ENCODE measurements at places on chromosomes 3 and 15. TPM values are rescaled to one million over a fixed set of nuclear protein-coding genes. Genes with fewer than 3 reads are reported as not detected.

- no peak for DNase-seq
These were observed 138.4 kb upstream of the LRRC3B start for GRCh38 chr3:26484140-26484539.

- DNase-seq, result no peak
These were observed 144.8 kb upstream of the BHLHE40 start for GRCh38 chr3:4834403-4834866.

GRCh38 chr15:78915341-78916087, 29.3 kb downstream of the CTSH start:
- DNase-seq, result no peak

DNA sequence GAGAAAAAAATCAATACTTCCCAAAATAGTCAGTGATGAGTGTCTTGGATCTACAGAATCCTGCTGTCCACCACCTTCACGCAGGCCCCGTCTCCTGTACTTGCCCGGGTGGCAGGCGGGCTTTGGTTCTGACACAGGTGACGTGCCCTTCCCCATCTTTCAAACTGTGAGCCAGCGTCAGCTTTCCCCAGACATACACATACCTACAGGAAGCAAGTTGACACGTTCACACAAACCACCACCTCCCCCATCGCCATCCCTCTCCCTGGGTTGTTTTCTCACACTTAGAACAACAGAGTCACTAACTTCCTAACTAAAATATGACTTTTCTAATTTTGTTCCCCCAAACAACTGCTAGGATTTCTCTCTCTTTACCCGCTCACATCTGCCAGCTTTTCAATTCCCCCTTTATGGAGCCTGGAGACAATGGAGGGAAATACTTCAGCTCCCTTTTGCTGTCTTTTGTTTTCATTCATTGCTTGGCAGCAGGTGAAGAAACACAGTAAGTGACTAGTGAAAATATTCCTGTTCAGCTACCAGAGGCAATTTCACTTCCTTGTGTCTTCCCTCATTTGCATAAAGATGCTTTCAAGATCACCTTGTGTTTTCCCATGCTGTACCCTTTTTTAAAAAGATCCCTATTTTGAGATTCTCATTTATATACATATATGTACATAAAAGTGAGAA, 248.3 kb downstream of the SLCO3A1 start:
- no peak for DNase-seq

DNA sequence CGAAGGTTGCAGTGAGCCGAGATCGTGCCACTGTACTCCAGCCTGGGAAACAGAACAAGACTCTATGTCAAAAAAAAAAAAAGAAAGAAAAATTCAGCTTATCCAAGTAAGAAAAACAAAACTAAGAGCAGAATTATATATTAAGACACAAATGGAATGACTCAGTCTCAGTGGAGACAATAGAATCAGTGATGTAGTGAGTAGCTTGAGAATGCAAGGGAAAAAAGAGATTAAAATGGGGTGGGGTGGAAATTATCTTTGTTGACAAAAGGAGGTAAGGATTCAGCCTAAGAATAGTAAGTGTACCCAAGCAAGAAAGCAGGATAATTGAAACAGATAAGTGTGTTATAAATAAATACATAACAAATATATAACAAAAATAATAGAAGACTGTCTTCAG, 70.7 kb downstream of the BLM start:
- no peak for DNase-seq

DNA sequence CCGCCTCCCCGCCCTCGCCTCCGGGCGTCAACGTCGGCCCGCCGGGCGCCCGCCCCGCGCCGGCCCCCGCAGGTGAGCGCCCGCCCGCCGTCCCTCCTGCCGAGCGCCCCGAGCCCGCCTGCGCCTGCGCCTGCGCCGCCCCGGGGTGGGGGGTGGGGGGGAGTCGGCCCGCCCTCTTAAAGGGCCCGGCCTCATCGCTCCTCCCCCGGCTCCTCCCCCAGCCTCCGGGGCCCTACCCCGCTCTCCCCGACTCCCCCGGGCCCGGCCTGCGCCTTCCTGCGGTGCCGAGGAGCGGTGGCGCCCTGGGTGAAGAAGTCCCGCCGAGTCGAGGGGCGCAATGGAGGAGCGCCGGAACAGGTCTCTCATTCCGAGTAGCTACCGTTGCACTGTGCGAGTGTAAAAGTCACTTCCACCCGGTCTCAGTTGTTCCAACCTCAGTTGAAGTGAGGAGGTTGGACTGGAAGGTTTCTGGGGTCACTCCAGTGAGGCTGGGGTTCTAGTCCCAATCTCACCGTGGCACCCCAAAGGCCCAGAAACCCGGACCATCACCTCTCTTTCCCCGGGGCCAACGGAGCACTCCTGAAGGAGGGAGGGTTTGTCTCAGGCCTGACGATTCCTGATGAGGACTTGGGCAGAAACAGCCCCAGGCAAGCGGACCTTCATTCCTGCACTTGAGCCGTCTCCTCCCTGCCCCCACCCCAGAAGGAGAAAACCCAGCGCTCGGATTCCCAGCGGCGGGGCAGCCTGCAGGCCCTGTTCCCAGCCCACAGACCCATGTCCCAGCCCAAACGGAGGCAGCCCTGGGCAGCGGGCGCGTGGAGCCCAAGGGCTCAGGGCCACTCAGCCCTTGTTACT, 1.5 kb upstream of the TNK2 start:
- DNase-seq, result peak; percentile 90

GRCh38 chr3:36909666-36910065, 35.2 kb downstream of the TRANK1 start:
- no peak for DNase-seq

GRCh38 chr3:140244893-140245292, 309.9 kb downstream of the CLSTN2 start:
- no peak for DNase-seq

DNA sequence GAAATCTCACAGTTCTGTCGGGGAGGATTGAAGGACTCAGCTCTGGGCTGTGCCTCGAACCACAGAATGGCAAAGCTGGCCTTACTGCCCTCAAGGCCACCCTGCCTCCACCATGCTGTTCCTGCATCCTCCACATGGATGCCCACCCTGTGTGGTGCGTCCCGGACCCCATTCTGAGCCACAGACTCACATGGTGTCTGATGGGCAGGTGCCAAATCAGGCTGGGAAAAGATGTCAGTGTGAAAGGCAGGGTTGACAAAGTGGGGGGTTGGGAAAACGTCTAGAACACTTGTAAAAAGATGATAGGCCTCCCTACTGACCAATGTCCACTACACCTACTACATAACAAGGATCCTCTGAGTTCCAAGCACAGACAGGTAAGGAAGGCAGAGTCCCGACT, 49.4 kb downstream of the TM2D3 start:
- no peak for DNase-seq

DNA sequence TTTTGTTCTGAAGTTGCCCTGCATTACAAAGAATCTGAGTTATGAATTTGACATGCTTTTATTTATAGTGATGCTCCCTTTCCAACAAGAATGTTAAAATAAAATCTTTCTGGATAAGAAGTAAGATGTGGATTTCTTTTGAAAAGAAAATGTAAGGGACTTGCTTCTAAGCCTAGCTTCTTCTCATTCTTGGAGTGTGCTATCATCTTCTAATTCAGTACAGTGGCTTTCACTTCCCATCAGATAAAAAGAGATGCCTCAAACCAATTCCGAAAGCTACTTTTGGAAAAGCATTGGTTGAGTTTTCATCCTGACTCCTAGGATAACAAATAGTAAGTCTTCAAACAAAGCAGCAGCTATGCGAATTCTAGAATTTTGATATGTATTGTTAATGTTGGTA, 197.0 kb upstream of the ZPLD1 start:
- no peak for DNase-seq

DNA sequence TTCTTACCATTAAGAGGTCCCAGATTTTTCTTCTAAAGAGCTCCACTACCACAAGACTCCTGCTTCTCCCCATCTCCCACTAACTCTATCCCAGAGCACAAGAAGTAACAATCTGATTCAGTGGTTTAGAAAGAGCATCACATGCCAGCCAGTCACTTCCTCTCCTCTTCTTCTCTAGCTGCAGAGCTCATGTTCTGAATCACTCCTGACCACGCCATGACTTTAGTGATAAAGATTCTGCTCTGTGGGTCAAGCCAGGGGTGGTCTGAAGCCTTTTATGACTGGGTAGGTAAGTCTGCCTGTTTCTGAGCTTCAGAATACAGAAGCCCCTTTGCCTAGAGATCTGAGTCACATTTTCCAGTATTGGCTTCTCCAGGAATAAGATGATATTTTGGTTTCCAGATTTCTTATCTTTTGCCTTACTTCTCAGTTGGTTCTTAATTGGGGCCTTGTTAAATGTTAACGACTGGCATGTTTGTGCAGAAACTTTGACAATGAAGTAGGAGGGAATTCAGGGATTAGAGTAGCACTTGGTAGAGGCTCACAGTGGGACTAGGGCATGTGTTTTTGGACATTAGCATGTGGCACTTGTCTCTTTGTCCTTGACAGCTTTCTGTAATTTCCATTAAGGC, 27.6 kb upstream of the ADAMTSL3 start:
- DNase-seq, result no peak

DNA sequence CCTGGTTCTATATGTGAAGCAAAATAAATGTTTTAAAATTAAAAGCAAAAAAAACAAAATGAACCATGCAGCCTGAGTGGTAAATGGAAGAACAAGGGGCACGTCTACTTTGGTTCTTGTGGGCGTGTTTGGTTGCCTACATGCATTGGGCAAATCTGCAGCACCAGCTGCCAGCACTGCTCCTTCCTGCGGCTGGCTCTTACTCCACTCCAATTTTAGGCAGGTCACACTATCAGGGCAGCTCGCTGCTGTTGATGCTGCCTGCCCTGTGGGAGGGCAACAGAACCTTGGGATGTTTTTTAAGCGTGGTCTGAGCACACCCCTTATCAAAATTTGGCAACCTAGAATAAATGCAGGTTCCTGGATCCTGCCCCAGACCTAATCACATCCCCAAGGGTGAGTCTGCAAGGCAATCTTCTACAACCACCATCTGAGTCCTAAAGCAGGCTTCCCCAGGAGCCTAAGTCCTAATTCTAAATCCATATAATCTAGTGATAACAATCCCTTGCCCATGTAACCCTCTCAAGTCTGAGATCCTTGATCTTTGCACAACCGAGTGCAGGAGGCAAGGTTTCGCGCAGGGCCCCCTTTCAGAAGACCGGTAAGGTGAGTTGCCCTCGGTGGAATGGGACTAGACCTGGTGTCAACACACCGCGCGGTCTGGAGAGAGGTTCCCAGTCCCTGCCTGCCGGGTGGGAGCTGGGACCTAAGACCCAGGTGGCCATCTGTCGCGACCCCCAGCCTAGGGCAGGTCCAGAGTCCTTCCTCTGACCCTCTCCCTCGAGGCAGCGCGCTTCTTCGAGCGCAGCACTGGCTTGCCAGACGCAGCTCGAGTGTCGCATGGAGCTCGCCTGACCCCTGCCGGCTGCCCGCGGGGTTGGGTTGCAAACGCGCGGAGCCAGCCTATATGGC, 15.9 kb downstream of the IVD start:
- peak; percentile 81 for DNase-seq

DNA sequence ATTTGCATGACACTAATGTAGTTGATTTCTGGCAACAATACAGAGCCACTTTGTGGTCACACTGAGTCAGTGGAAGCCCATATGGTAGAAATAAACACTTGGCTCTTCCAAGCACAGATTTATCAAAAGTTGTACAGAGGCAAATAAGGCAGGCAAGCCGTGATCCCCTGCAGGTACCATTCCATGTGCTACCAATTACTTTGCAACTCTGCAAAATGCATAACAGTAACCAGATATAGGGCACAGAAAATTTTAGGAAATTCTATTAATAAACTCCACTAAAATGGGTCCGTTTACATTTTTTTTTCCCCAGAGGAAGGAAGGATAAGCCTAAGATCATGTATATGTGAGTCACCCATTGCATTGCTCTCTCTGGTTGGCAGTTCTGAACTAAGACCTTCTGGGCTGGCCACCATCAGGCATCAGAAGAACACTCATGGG, 103.1 kb upstream of the PTX3 start:
- no peak for DNase-seq

DNA sequence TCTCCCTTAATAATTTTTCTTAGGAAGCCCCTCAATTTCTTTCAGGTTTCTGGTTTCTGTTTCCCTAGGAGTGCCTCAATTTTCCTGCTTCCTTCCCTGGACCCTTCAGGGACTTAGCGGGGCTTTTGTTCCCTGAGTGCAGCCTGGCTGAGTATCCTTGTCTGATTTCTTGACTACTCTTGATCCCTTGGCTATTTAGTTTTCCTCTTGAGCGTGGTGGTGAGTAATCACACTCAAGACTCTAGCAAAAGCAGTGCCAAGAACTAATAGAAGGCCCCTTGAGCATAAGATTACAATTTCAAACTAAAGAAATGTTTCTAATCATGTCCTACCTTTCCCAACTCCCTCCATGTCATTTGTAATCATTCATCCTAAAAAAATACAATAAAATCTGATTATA, 94.3 kb upstream of the C3orf80 start:
- DNase-seq, result no peak

DNA sequence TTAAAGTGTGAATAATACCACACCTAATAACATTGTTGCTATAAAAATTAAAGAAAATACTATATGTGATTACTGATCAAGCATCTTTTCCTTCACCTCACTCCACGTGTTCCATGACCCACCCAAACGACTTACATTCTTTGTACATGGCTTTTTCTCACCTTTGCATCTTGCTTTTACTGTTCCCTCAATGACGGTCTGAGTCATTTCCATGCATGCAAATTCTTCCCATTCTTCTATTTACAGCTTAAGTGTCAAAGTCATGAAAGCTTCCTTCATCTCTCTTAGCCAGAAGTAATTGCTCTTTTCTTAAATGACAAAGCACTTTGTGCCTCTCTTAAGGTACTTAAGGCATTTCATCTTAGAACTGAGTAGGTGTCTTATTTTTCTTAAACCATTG, 64.0 kb downstream of the GREM1 start:
- no peak for DNase-seq

KNL1 gene
- not detected for total RNA-seq

CXCR6 gene
- total RNA-seq, result 2.1 TPM

KCNMB3 gene
- total RNA-seq, result 16.5 TPM

UROC1 gene
- not detected for total RNA-seq

LRTM1 gene
- total RNA-seq, result not detected

TM4SF18 gene
- 6.2 TPM for total RNA-seq

IL17RB gene
- not detected for total RNA-seq

GOLGA6C gene
- not detected for total RNA-seq

ANKUB1 gene
- total RNA-seq, result not detected

SLCO2A1 gene
- total RNA-seq, result 111 TPM
